ENCODE measurements at places on chromosomes 12 and 14. TPM values are rescaled to one million over a fixed set of nuclear protein-coding genes. Genes with fewer than 3 reads are reported as not detected.
A peak's percentile ranks its signal among the peaks of the same experiment; 100 is the strongest.

- peak; percentile 63 for DNase-seq
Measured at GRCh38 chr12:79690638-79691510, at the start of gene PAWR. TSS of gene PAWR (minus strand) at chr12:79690964. CDS start at chr12:79690244, 720 bp downstream.

GRCh38 chr14:64117671-64118402 lies 176.3 kb downstream of the ESR2 start:
- DNase-seq, result no peak

CLMN gene
- total RNA-seq, result 8.2 TPM

CNIH1 gene
- total RNA-seq, result 119 TPM

GRCh38 chr12:28770322-28770721 lies 378.8 kb upstream of the FAR2 start:
- DNase-seq, result no peak

DNA sequence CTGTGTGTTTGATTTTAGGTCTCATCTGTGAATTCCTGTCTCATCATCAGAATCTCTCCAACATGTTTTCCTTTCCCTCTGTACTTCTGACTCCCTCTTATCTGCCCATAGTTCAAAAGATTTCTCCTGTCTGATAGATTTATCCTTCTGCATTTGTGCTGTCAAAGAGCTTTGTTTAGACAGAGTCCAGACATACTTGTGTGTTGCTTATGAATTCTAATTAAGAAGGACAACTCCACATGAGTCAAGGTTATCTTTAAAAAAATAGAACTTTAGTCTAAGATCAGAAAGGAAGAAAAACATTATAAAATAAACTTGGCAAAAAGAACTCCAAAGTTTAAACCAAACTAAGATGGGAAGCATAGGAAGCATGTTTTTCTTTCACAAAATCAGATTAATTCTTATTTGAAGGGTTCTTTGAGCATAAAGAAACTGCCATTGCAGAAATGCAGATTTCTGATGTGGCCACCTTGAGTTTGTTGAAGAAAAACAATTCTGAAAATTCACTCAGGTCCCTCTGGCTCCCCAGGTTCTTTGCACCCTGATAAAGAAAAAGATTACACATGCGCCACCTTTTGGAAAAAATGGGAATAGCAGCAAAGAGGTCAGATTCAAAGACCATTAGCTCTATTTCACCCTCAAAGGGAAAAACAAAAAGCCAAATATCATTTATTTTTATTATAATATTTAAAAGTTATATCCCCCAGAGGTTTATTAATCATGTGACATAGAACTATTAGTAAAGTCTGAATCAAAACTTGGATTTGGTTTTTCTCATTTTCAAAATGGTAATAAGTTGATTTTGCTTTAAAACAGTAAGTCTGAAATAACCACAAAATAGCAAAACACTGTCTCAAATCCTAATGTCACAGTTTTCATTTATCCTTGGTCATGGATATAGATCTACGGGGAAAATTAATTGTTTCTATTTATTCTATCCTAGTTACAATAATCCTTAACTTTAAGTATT lies 143.7 kb upstream of the DCN start:
- no peak for DNase-seq

GRCh38 chr12:103783744-103784664 lies 57.0 kb downstream of the NT5DC3 start:
- DNase-seq, result no peak

- DNase-seq, result no peak
Measured at GRCh38 chr12:124392271-124392666, 97.4 kb downstream of the RFLNA start.

FCF1 gene
- 84.3 TPM for total RNA-seq

GAS2L3 gene
- 19.1 TPM for total RNA-seq

KRT3 gene
- total RNA-seq, result not detected

DNA sequence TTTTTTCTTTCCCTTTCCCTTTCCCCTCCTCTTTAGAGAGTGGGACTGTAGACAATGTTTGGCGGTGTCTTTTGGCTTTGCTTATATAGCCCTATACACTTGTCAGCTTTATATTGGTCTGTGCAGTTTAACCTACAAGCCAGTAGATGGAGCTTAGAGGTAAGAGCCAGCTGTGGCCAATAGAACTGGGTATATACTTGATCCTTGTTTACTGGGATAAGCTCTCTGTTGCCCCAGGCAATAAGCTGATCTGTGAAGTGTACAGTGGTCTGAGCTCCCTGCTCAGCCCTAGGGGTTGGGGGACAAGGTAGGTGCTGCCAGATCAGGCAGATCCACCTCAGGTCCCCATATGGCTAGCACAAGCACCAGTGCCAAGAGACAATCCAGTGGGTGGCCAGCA lies 434.1 kb downstream of the NOVA1 start:
- DNase-seq, result no peak

GRCh38 chr12:55736780-55737580 lies 5.9 kb upstream of the GDF11 start:
- DNase-seq, result peak; percentile 93

DNA sequence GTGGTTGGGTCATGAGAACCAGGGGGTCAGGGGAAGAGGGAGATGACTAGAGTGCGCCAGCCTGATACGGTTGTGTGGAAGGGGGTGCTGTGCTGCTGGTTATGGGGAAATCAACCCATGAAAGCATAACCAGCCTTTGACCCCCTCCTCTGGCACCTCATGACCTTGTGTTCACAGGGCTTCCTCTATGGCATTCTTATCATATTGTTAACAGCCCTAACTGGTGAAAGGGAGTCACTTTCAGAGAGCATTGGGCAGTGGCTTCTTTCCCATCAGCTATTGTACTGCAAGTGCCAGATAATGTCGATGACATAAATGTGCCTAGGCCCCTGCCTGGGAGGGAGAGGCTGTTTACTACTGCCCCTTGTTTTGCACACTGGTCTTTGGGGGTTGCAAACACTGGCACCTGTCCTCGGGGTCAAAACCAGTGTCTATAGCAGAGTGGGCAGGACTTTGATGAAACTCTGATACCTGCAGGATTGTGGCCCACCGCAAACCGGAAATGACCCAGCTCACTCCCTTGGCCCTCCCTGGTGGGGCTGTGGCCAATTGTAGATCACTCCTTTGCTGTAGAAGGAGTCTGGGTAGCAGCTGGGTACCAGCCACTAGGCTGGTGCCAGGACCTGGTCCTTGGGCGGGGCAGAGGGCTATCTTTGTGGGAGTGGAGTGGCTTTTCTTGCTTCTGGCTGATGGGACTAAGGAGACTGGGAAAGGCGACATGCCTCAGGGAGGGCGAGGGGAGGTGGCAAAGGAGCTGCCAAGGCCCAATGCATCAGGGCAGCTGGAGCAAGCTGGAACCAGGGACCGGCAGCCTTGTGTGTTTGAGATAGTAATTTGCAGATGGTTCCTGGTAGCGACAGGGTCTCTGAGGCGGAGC lies 634 bp upstream of the TMEM63C start:
- no peak for DNase-seq

GRCh38 chr12:69290545-69291277 lies 51.3 kb downstream of the CPSF6 start:
- peak; percentile 73 for DNase-seq

DNA sequence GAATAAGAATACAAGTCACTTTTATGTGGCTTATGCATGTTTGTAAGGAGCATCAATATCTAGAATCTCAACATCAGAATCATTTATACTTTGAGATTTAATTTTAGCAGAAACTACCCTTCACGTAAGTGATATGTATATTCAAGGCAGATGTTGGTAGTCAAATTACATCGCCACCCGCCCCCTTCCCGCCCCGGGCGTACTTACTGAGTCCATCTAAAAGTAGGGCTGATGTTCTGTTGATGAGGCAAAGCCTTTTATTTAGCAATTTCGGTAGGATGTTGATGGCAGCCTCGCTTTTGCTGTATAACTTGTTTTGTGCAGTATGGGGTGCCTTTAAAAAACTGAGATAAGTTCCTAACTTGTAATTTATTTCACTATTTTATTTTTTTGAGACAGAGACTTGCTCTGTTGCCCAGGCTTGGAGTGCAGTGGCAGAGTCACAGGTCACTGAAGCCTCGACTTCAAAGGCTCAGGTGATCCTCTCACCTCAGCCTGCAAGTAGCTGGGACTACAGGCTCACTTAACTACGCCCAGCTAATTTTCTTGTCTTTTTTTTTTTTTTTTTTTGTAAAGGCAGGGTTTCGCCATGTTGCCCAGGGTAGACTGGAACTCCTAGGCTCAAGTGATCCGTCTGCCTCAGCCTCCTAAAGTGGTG lies 30.8 kb downstream of the KTN1 start:
- DNase-seq, result peak; percentile 50

GRCh38 chr12:3332188-3332587 lies 158.8 kb upstream of the PRMT8 start:
- DNase-seq, result no peak

- DNase-seq, result no peak
Measured at GRCh38 chr12:45014396-45014795, 36.5 kb downstream of the DBX2 start.

- DNase-seq, result no peak
Measured at GRCh38 chr12:132413931-132414588, 75.9 kb upstream of the FBRSL1 start.

DNA sequence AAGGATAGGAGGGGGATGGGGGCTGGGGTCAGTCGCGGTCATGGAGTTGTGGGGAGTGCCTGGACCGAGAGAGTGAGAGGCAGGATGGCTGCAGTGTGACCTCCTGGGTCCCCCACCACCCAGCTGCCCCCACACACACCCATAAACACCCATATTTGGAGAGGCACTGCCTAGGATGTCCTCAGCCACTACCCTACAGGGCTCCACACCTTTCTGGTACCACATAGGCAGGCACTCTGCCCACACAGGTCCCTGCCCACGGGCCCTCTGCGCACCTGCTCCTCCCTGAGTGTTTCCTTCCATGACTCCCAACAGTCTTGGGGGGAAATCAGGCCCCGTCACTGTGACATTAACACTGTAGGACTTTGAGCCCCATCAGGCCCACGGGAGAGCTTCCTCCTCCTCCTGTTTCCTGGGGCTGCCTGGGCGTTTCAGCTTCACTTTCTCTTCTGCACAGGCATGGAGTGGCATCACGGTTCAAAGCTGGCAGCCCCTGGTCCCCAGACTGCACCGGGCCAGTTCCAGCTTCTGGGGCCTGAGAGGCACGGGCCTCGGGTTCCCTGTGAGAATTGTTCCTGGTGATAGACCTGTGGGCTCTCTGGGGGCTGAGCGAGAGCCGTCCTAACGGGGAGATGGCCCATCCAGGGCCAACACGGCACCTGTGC lies 207.0 kb upstream of the C14orf180 start:
- DNase-seq, result no peak

HOXC13 gene
- total RNA-seq, result not detected

DNA sequence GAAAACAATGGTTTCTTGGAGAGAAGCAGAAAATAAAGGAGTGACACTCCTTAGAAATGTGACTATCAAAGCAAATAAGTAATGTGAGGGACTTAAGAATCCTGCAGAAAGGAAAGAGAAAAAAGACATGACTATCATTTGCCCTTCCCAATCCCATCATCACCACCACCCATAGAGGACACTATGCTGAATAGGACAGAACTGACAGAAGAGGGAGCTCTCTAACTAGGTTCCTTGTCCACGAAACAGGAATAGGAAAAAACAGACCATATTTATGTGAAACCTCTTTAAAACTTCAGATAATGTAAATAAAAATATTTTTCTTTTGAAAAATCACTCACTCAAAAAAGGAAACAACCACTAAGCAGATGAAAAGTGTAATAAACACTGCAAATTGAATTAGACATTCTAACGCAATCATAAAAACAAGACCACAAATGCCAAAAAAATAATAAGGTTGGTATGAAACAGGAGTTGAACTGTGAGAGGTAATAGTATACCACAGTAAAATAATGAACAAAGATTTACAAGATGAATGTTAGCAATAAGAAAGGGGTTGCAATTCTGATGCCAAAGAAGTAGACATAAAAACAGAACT lies 24.1 kb downstream of the KLRD1 start:
- no peak for DNase-seq

GRCh38 chr14:49594347-49595091 lies 4.2 kb upstream of the LRR1 start:
- no peak for DNase-seq

- no peak for DNase-seq
Measured at GRCh38 chr14:64979336-64980074, 7.2 kb upstream of the FNTB start.

FAM222A gene
- total RNA-seq, result 1.1 TPM

- DNase-seq, result no peak
Measured at GRCh38 chr14:74962493-74962892, 7.1 kb upstream of the PGF start.

DNA sequence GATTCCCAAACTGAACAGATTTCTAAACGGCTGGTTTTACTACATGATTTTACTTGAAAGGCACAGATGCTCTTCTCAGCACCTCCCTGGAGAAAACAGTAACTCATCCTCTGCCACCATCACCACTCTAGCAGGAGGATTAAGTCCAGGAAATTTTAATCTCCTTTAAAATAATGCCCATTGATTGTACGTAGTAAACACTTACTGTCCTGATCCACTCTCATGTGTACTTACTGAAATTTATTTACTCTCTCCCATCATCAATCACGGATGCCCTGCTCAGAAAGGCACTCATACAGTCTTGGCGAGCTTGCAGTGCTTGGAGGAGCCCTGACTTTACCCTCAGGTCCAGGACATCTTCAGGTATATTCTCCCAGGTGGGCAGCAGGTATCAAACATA lies 239.8 kb upstream of the EGLN3 start:
- no peak for DNase-seq

GRCh38 chr14:76918256-76918781 lies 92.1 kb downstream of the LRRC74A start:
- no peak for DNase-seq

Measured in H1 (cell line).